ENCODE measurements at places on chromosomes 2 and 18.

GRCh38 chr2:157790780-157791179, 85.3 kb downstream of the ACVR1 start:
- no peak for DNase-seq

DNA sequence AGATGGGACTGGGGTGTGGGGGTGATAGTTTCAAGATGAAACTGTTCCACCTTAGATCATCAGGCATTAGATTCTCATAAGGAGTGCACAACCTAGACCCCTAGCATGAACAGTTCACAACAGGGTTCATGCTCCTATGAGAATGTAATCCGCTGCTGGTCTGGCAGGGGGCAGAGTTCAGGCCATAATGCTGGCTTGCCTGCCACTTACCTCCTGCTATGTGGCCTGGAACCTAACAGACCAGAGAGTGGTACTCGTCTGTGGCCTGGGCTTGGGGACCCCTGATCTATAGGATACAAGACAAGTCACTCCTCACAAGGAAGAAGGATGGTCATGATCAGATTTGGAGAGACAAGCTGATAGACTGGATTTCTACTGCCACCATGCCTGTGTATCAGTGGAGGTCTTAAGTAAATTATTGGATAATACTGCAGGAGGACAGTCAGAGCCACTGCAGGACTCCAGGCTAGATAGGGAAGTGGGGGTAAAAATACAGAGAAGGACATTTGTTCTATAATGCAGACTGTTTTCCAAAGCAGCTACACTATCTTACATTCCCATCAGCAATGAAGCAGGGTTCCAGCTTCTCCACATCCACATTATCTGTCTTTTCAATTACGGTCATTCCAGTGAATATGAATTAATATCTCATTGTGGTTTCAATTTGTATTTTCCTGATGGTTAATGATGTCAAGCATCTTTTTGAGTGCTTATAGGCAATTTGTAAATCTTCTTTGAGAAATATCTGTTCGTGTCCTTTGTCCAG, 28.8 kb upstream of the APOB start:
- DNase-seq = no peak

- no peak for DNase-seq
Observed at GRCh38 chr18:13126966-13127598, 91.5 kb upstream of the LDLRAD4 start.

DNA sequence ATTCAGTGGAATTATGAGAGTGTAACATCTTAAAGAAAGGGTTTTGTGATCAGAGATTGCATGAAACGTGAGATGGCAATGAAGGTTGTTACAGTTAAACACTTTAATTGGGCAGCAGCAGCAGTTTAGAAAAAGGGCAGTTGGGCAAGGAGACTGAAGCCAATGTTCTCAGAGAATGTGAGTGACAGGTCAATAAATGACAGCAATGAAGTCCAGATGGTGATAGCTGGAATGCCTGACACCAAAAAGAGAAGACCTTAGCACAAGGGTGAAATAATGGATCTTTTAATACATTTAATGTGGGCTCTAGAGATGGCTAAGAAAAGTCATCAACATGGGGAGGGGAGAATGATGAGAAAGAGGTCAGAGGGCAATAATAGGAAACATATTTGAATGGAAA, 89.4 kb upstream of the CDH7 start:
- DNase-seq = no peak

DNA sequence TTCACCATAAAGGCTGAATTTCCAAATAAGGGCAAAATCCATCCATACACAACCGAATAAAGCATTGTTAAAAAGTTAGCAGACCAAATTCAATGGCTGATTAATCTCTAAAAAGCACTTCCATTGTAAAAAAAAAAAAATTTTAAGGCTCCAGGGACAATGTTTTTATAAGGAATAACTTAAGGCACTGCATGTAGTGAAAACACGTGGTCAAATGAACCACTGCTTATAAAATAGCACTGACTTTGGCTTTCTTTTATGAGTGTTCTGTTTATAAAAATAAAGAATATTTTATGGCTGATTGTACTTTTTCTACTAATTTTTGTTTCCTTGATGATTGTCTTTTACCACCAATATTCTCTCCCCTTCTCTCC, 409.3 kb upstream of the KCNH7 start:
- DNase-seq = no peak

- no peak for DNase-seq
Observed at GRCh38 chr2:111995148-111995547, 59.9 kb upstream of the TMEM87B start.

- DNase-seq = no peak
Observed at GRCh38 chr2:12352889-12353288, 363.8 kb upstream of the TRIB2 start.

DNA sequence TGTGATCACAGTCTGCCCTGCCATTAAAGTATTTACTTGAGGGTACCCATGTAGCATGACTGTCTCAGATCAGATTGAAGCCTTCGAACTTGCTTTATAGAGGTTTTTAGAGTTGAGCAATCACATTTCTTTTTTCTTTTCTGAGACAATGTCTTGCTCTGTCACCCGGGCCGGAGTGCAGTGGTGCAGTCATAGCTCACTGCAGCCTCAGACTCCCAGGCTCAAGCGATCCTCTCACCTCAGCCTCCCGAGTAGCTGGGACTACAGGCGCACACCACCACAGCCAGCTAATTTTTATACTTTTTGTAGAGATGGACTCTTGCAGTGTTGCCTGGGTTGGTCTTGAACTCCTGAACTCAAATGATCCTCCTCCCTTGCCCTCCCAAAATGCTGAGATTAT, 153.4 kb downstream of the AGAP1 start:
- no peak for DNase-seq

DNA sequence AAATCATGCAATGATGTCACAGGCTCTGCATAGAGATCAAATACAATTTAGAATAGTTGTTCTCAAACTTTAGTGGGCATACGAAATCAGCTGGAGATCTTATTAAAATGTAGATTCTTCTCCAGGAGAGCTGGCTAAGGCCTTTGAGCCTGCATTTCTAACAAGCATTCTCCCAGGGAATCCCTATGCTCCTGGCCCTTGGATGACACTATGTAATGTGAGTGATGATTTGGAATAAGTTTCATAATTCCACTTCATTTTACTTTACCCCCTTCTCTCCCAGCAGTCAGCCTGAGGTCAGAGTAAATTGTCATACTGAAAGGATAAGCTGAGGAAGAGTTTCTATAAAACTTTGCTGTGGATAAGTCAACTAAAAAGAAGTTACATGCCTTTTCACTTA, 189.1 kb downstream of the UBE2E3 start:
- no peak for DNase-seq

- no peak for DNase-seq
Observed at GRCh38 chr18:54961016-54961423, 1.8 kb upstream of the CCDC68 start.

GRCh38 chr18:77098029-77098428, 34.6 kb downstream of the MBP start:
- no peak for DNase-seq

- DNase-seq = no peak
Observed at GRCh38 chr2:8202132-8202531, 479.7 kb upstream of the ID2 start.

DNA sequence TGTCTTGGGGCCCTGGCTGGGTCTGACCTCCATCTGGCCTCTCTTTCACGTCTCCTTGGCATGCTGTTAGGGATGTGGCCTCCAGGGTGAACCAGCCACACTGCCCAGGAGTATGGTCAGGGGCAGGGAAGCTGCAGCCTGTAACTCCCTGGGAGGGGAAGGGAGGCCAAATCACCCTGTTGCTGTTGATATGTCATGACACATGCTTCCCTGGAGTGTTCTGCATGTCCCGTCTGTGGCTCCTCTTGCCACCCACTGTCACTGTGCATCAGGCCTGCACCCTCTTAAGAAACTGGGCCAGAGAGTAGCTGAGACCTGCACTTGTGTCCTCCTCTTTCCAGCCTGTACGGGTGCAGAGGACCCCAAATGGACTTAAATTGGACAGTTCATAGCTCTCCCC, 221.3 kb downstream of the FHOD3 start:
- no peak for DNase-seq

DNA sequence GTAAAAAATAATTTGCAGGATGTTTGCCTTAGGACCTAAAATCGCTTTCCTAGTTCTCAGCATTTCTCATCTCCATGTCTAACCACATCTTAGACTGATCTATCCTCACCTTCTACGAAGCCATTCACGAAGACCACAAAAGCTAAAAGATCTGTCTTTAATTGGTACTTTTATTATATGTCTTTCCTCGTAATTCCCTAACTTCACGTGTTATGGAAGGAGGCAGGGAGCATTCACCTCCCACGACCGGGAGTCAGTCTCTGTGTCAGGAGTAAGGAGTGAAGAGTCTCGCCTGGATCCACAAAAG, 1.6 kb downstream of the DLGAP1 start:
- no peak for DNase-seq

GRCh38 chr2:181103659-181104058, 123.3 kb downstream of the UBE2E3 start:
- no peak for DNase-seq

DNA sequence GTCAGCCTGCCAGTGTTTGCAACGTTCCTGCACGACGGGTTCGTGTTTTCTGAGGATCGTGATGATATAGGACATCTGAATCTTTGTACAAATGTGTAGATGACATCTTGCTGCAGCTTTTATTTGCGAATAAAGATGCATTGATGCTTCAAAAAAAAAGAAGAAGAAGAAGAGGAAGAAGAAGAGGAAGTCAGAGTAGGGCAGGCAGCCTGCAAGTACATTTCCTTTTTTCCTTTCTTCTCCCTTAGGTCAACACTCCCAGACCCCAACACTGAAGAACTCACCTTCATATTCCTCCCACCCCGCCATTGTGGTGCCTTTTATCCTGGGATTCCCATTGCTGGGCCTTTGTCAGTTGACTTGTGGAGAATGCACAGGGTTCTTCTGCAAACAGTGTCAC, 91.5 kb downstream of the FHOD3 start:
- DNase-seq = no peak

DNA sequence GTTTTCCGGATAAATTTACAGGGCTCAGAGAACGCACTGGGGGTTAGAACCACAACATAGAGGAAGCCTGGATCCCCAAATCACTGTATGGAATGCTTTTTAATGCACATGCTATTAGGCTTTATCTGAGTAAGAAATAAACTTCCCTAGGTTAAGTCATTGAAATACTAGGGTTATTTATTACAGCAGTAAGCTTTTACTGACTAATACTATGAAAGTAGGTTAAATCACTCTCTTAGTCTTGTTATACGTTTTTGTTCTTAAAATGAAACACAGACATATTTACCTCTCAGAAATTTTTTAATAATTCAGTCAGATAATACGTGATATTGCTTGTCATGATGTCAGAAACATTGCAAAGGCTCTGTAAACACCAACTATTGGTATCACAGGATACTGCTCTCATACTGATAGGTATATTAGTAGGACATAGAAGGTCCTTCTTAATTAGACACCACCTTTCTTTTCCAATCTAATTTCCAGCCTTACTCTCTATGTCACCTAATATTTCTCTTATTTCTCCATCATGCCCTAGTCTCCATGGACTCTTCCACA, 162.7 kb upstream of the NYAP2 start:
- DNase-seq = no peak

DNA sequence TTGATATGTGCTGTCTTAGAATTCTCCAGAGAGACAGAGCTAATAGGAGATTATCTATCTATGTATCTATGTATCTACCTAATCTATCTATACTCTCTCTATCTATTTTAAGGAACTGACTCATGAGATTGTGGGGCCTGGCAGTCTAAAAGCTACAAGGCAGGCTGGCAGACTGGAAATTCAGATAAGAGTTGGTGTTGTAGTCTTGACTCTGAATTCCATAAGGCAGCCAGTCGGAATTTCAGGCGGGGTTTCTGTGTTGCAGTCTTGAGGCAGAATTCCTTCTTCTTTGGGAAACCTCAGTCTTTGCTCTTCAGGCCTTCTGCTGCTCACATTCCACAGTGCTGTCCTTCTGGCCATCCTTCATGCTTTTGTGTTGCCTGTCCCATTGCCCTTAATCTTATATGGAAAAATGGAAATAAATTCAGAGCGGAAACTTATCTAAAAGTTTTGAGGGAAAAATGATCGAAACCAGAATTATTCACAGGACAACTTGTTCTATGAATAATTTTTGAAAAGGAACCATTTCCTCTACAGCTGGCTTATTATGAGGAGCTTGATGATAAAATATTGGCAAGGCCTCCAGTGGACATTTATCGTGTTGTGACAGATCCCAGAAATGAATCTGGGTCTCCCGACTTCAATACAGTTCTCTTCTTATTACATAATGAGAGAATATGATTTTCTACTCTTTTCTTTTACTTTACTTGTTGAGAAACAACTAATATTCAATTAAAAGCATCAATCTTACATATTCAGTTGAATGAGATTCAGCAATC, 10.8 kb downstream of the IL1RL1 start:
- no peak for DNase-seq

GRCh38 chr18:32244881-32245280, 55.0 kb downstream of the MEP1B start:
- no peak for DNase-seq

- DNase-seq = no peak
Observed at GRCh38 chr2:11810237-11810977, 64.0 kb downstream of the LPIN1 start.

DNA sequence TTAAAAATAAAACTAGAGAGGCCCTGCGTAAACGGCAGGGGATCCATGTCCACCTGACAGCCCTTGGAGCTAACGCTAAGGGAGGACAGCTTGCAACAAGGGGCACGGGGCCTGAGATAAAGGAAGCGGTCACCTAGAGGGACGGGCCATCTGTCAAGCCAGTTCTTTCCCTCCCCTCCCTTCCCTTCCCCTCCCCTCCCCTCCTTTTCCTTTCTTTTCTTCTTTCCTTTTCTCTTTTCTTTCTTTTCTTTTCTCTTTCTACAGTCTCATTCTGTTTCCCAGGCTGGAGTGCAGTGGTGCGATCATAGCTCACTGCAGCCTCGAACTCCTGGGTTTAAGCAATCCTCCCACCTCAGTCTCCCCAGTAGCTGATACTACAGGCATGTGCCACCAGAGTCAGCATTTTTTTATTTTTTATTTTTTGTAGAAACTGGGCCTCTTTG, 34.5 kb upstream of the CTAGE1 start:
- DNase-seq = no peak

GRCh38 chr2:191218292-191218898, 26.8 kb upstream of the MYO1B start:
- no peak for DNase-seq
